Activated CD4-positive, CD25-positive, alpha-beta regulatory T cell treated with anti-CD3 and anti-CD28 coated beads, Interleukin-2, amount 50 U/mL, for 16 hours (primary cell): ENCODE measurements at places on chromosomes 6 and 20.

- DNase-seq: no peak
Observed at GRCh38 chr6:136737871-136738691, 54.2 kb downstream of the MAP3K5 start.

DNA sequence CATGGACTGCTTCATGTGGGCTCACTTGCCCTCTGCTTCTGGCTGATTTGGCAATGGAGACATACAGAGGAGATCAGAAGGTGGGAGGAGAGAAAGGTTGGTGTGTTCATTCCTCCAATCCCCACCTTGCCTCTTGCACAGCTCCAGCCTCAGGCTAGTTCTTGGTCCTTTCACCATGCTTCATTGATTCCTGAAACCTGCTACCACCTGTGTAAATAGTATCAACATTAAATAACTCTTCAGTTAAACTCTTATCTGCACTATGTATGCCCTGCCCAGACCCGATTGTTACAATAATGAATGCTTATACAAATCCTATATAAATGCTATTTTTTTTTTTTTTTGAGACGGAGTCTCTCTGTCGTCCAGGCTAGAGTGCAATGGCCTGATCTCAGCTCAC lies 174.5 kb downstream of the CD83 start:
- DNase-seq: no peak

DNA sequence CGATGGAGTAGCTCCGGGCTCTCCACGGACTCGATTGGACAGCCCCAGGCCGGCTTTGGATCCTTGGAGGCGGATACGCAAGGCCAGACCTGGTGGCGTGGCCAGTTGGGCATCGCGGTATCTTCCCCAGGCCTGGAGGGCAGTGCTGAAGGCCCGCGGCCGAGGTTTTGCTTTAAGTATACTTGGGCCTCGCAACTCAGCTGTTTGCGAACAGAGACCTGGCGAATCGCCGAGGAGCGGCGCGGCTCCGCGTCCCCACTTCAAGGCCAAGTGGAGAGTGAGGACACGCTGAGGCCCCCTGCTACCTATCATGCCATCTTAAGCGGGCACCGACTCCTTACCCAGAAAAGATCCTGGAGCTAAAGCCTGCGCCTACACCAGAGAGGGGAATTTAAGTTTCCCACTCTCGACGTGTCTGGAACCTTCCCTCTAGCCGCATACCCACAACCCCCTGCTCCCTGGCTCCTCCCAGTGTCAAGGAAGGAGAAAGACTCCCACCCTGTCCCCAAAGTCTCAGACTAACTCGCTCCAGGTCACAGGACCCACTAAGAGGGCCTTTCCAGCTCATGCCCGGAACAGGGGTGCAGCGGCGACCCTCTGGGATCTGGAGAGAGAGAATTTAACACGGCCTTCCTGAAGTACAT lies 4.1 kb downstream of the LINC00237 start:
- no peak for DNase-seq

- DNase-seq: no peak
Observed at GRCh38 chr20:53738945-53739798, 145.5 kb upstream of the ZNF217 start.

DNA sequence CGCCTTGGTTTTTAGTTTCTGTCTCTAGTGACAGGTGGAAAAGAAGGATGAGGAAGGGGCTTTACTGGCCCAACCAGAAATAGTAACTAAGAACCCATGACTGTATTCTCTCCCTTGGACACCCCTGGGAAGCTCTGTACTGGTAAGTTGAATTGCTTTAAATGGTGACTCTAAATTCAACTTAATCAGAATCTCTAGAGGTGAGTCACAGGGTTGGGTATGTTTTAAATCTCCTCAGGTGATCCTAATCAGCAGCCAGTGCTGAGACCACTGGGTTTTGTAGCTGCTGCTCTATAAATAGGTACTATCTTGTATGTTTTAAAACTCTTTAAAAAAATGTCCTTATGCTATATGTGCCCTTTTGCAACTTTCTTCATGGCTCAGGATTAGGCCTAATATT lies 314.0 kb upstream of the ECI2 start:
- DNase-seq: no peak

- DNase-seq: no peak
Observed at GRCh38 chr20:6626805-6627204, 140.7 kb upstream of the BMP2 start.

DNA sequence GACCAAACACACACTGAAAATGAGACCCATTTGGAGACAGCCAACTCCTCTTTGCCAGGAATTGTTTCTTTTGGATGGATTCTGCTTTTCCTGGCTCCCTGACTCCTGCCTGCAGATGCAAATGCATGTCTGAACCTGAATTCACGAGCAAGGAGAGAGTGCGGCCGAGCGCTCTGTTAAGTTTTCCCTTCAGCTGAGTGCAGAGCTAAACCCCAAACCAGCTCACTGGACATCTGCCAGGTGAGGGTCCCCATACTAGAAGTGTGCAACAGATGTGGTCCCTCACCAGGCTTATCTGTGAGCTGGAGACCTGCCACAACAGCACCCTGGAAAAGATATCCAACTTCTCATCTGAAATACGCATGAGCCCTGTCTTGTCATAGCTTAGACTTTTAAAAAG lies 59.0 kb downstream of the CD164 start:
- DNase-seq: no peak

DNA sequence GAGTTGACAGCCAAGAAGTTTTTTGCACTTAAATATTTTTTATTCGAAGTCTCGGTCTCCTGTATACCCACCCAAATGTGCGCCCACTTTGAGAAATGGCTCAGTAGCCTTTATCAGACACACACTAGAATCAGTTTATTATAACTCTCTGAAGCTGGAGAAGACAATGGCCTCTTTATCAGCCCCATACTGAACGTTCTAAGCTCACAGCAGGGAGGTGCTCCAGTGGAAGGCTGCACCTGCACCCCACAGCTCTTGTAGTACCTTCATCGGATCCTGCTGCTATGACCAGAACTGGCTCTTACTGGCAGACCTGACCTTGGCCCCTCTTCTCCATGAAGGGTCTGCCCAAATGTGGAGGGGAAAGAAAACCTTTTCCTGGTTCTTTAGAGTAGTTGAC lies 165.0 kb upstream of the SCGN start:
- DNase-seq: no peak

DNA sequence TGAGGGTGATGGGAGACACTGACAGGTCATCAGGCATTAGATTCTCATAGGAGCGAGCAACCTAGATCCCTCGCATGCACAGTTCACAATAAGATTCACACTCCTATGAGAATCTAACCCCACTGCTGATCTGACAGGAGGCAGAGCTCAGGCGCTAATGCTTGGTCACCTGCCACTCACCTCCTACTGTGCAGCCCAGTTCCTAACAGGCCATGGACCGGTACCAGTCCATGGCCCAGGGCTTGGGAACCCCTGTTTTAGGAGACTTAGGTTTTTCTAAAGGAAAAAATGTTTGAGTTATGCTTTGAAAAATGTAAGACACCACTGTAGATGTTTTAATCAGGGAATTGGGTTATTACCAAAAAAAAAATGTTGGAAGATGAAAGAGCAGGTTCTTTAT lies 6.7 kb downstream of the HLA-E start:
- DNase-seq: no peak

DNA sequence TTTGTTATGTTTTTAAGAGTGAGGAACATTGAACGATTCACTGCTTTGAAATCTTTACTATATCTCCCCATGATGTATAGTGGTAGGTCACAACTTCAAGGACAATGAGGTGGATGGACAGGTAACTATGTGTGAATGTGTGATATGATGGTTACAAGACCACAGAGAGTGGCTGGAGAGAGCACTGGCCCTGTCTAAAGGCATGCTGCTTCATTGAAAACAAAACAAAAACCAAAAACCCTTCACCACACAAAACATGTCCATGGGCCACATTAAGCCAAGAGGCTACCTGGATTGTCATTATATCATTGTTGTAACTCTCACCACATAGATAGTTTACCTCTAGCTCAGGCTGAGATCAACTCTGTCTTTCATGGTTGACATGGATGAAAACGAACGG lies 180.6 kb upstream of the TENT5A start:
- no peak for DNase-seq

DNA sequence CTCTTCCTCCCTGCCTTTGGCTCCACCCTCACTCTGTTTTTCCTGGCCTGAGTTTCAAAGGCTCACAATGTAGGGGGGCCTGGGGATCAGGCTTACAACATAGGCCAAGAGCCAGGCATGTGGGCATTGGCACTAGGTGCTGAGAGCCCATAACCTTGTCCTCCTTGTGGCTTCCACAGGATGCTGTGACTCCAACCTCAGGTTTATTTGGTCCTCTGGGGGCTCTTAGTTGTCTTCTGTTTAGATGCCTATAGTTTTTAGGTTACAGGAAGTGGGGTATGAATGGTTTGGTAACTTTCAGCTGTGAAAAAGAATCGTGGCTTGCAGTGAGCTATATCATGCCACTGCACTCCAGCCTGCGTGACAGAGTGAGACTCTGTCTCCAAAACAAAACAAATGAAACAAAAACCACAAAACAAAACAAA lies 25.6 kb downstream of the MMP24 start:
- DNase-seq: no peak

DNA sequence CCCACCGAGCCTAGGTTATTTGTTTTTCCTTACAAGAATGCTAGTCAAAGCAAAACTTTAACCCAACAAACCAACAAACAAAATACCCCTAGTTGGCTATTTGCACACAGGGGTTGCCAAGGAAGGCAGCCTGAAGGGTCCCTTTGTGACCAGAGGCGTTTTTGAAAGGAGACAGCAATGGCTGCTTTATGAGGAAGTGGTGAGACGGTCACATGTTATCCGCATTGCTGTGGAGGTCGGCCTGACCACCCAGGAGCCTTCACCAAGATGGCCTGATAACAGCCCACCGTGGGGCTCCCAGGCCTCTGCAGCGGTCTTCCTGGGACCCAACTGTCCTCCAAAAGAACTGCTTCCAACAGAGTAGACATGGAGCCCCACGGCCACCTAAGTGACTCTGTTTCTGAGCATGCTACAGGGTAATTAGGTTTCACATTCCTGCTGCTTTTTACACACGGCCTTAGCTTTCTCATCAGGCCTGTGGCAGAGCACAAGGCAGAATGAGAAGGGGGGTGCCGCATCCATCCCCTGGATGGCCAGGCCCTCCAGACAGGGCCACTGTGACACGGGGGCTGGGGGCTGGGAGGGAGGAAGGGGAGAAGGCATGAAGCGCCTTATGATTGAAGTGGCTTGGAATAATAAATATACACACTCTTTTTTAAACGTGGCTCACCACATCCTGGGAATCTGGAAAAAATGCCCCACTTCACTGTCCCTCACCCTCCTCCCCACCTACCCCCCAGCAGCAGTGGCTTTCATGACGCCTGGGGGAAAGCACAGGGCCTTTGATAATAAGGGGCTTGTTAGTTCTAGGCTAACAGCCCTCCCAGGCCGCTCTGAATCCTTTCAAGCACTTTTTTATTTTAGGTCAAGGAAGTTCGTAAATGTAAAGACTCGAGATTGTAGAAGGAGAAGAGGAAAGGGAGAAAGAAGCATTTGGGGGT lies 86.0 kb downstream of the CLIC5 start:
- no peak for DNase-seq

GRCh38 chr6:6716998-6717763 lies 128.7 kb downstream of the LY86 start:
- DNase-seq: no peak

DNA sequence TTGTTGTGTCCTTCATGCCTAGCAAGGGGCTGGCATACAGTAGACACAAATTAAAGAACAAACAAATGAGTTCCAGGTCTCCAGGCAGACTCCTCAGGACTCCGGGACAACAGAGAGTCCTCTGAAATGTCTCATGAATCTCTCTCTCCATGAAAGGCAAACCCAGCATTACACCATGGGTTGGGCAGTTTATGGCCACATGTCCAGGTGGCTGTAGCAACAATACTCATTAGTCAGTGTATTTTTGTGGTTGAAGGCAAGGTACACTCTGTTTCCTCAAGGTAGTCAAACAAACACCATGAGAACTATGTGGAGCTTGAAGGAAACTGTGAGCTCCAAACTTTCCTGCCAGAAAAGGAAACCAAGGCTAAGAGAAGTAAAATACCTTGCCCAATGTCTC lies 62.2 kb downstream of the KCNB1 start:
- no peak for DNase-seq

DNA sequence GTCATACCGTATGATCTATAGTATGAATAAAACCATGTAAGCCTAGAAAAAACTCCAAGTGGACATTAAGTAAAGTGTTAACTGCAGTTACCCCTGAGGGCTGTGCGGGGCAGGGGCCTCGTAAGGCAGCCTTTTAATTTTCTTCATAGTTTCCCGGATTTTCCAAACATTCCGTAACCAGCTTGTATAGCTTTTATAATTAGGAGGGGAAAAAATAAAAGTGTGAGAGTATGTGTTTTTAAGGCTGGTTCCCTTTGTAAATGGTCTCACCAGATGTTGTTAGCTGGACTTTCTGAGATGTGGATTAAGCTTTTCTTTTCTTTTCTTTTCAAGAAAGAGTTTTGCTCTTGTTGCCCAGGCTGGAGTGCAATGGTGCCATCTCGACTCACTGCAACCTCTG lies 7.0 kb downstream of the KIAA1755 start:
- no peak for DNase-seq

DNA sequence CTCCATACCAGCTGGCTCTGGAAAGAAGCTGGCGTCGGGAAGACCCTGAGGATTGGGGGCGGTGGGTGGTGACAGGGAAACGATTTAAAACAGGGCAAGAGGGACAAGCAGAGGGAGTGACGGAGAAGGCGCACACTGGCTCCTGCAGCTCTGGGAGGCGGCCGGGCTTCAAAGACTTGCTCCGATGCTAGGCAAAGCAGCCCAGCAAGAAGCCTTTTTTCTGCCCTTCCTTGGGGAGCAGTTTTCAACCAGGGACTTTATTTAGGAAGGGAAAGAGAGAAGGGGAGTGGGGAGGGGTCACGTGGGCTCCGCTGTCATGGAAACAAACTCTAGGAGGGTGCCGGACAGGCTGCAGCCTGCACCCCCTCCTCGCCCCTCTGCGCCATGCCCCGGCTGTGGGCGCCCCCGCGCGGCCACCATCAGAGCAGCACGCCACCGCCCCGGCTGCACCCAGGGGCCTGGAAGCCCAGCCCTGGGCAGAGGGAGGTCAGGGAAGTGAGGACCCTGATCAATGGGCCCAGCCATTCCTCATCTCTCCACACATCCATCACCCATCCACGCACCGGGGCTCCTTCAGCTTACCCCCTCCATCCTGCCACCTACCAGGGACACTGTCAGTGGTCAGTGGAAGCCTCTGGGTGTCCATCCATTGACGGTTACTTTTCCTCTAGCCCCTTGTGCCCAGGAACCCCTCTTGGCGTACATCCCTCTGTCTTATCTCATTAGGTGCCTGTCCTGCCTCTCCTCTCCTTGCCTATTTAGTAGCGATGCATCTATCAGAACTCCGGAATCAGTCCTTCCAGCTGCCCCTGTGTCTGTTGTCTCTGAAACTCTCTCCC lies 66.6 kb upstream of the CCDC167 start:
- peak; percentile 43 for DNase-seq
